ENCODE measurements at places on chromosomes 13 and 19.

GRCh38 chr19:29665826-29666577 is 741 bp downstream of the PLEKHF1 start:
- no peak for DNase-seq

GRCh38 chr19:6678690-6679109 is 8.7 kb upstream of the TNFSF14 start:
- DNase-seq = no peak

- DNase-seq = no peak
These were observed 71.2 kb downstream of the MYO16 start for GRCh38 chr13:108700422-108701170.

GRCh38 chr13:97653443-97654140 is 219.6 kb downstream of the RAP2A start:
- DNase-seq = no peak

DNA sequence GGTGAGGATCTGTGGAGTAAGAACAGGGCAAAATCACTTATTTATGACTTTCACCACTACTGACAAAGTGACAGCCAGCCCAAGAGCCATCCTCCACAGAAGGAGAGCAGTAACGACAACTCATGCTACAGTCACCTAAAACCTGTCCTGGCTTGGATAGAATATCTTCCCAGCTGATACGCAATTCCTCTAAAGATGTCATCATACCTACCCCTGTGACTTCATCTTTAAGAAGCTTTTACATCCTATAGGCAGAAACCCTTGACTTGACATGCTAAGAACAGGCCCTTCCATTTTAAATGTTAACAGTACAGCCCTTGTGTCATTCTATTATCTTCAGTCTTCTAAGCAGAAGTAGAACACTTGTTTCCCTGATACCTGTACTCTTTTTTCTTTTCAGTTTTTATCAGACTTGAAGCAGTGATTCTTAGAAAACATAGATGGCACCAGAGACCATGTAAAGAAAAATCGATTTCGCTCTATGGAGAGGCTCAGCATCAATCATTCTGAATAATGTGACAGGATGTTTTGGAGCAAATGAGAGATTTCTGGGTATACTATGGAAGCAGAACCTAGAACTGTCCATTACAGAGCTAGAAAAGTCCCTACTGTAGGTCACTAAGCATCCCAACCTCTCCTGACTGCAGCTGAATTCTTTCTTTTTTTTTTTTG is 20.1 kb downstream of the STOML3 start:
- no peak for DNase-seq

GRCh38 chr13:94656766-94657165 is 55.1 kb downstream of the GPR180 start:
- DNase-seq = no peak

- no peak for DNase-seq
These were observed 66.5 kb downstream of the EFNB2 start for GRCh38 chr13:106468744-106469590.
